ENCODE measurements at places on chromosomes 2 and 18.

DNA sequence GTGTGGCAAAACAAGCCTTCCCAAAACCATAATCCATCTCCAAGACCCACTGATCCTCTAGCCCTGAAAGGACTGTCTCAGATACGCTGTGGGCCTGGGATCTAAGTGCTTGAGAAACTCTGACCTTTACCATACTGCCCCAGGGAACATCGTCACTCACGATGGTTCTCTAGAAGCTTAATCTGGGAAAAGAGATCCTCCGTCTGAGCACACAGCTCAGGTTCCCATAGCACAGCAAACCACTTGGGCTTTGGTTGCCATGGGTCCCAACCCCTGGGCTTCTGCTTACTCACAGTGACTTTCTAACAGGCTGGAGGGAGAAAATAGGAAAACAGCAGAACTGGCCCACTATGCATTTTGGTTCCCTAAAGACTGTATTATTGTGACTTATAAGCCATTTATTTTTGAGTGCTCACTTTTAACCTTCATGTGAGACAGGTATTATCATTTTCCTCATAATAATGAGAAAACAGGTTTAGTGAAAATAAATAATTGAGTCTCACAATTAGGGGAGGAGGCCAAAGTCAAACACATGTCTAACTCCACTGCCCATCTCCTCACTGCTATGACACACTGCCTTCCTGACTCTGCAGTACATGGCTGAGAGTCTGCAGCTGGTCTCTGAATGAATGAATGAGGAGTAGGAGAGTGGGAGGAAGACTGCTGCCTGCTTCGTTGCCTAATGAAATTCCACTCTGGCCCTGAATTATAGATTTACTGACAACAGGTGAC is 46.7 kb downstream of the REEP1 start:
- no peak for DNase-seq

DNA sequence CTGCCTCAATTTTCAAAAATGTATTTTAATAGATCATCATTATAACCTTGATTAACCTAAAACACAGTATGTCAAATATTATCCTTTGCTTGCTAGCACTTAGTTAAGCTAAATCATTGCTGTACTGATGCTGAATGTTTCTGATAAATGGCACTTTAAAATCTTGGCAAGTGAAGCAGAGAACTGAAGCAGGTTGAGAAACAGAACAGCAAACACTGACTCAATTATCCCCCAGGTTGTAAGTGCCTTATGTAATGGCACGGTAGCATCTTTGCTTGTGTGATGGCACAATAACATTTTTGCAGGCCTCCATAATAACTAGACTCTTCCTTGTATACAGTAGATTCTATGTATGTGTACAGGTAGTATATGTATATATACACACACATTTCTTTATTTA is 33.8 kb downstream of the ARHGAP15 start:
- no peak for DNase-seq

- DNase-seq: no peak
Observed at GRCh38 chr2:47422016-47422415, 19.1 kb downstream of the MSH2 start.

DNA sequence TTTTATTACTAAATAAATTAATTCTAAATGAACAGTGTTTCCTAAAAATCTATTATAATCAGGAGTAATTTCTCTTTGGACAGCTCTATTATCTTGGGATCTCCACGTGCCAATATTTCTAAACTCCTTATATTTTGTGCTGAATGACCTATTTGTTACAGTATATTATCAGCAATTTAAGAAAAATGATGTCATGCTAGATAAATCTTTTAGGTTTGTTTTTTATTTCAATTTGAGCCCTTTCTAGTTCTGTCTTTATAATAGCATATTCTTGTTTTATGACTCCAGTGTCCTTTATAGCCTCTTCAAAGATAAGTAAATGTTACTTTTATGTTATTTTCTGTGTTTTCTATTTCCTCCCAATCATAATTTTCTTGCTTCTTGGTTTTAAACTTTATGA is 269.2 kb downstream of the CCDC102B start:
- no peak for DNase-seq

DNA sequence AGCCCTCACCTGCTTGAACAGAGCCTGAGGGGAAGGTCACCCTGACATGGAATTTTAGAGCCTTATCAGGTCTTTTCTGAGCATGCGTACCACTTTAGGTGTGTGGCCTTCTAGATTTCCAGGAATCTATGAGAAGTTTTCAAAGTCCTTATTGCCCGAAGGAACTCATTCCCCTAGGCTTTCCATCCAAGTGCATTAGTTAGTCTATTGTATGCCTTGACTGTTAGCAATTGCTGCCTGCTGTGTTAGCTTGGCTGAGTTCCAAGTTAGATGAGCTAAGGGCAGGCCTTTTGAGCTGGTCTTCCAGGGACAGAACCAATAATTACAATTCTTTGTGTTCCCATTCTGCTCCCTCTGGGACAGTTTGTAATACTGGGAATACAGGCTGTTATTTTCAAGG is 30.8 kb upstream of the PUM2 start:
- DNase-seq: no peak

DNA sequence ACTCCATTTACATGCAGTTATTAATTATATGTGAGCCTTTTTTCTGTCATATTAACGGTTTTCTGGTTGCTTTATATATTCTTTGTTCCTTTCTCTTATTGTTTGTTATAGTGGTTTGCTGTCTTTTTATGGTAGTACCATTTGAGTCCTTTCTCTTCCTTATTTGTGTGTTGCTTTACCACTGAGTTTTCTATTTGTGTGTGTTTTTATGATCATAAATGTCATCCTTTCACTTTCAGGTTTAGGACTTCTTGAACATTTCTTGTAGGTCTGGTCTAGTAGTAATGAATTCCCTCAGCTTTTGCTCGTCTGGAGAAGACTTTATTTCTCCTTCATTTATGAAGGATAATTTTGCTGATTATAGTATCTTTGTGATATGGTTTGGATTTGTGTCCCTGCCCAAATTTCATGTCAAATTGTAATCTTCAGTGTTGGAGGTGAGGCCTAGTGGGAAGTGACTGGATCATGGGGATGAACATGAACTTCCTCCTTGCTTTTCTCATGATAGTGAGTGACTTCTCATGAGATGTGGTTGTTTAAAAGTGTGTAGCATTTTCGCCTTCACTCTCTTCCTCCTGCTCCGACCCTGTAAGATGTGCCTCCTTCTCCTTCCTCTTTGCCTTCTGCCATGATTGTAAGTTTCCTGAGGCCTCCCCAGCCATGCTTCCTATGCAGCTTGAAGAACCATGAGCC is 11.5 kb downstream of the GCC2 start:
- no peak for DNase-seq

DNA sequence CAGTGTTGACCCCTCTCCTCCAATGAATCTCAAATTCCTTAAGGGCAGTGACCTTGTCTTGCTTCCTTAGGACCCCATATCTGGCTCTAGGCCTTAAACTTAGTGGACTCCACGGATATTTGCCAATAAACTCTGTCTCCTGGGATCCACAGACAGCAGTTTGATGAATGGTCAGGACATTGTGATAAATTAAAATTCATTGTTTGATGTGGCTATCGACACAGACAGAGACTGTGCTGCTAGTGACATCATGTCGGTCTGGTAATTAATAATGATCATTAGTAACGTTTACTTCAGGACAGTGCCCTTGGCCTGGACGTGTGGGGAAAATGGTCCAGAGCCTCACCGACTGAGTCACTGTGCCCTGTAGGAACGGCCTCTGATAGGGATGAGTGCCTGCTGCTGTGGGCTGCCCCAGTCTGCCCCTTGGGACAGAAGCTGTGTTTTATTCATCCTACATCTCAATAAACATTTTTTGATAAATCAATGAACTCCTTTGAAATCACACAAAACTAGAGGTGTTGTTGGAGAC is 5.2 kb upstream of the SLC35F6 start:
- DNase-seq: no peak

DNA sequence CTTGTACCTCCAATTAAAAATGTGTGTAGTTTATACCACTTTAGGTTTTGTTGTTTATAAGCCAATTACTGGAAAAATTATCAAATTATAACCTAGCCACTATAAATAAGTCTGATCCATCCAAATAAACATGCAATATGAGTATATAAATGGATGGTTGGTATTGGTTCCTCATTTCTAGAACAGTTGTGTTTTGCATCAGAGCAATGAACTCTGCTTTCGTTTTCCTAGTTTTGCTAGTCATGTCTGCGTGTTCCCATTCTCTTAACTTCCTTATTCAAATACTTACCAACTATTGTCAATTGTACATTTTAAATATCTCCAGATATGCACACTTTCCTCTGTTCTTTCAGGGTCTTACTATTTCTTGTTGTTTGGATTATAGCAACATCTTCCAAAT is 641.7 kb downstream of the NR4A2 start:
- DNase-seq: no peak

DNA sequence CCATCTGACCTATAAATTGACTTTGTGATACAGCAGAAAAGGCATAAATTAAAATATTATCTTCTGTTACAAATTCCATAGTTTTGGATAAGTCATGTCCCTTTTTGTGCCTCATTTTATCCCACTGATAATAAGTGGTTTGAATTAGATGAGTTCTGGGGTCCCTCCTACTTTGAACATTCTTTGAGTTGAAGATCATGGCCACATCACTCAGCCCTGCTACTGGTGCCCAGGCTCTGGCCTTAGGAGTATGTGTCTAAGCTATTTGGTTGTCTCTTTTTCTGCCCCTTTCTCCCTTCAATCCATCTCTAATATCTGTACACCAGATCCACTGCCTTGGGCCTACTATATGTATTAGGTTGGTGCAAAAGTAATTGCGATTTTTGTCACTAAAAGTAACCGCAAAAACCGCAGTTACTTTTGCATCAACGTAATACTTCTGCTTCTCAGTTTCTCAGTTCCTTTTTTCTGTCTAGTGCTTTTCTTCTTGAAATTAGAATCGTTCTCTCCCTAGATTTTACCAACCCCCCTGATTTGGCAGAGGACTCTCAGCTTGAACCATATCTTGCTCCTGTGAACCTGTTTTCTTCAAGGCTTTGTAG is 362.5 kb upstream of the TNP1 start:
- DNase-seq: no peak

DNA sequence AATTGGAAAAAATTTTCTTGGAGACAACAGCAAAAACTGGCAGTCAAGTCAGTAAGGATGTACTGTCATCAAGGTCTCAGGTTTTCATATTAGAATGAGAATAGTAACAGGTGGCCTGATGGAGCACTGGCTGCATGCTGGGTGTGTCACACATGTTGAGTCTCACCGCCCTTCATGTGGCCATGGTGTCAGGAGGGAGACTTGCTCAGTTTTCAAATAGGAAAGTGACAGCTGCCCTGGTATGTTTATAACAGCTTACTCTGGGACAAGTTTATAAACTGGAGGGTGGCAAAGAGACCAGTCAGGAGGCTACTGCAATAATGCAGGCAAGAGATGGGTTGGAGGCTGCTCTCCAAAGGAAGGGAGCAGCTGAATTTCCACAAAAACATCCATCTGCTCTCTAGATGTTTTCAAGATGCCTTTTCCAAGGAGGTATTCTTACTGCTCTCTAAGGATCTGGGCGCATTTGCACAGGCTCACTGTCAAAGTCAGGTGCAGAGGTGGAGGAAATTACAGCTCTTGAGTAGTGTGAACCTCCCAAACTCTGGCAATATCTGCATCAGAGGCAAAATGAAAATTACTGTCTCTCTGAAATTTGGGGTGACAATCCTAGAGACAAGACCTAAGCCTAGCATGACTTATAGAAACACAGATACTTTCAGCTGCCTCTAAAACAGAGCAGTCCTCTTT is 321.9 kb upstream of the RAB12 start:
- DNase-seq: no peak

GRCh38 chr2:68151037-68151436 is 6.7 kb upstream of the PNO1 start:
- DNase-seq: no peak

DNA sequence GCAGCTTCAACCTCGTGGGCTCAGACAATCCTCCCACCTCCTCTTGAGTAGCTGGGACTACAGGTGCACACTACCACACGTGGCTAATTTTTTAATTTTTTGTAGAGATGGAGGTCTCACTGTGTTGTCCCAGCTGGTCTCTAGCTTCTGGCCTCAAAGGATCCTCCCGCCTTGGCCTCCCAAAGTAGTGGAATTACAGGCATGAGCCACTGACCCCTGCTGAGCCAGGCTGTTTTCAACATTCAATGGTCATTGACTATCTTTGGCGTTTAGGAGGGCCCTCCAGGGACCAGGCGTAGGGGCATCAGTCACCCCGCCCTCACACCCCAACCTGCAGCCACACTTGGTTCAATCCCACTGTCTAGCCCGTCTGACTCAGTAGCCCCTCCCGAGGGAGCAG is 5.2 kb downstream of the MZT2B start:
- DNase-seq: no peak

GRCh38 chr2:70979180-70979488 is 704 bp downstream of the ANKRD53 start:
- no peak for DNase-seq

DNA sequence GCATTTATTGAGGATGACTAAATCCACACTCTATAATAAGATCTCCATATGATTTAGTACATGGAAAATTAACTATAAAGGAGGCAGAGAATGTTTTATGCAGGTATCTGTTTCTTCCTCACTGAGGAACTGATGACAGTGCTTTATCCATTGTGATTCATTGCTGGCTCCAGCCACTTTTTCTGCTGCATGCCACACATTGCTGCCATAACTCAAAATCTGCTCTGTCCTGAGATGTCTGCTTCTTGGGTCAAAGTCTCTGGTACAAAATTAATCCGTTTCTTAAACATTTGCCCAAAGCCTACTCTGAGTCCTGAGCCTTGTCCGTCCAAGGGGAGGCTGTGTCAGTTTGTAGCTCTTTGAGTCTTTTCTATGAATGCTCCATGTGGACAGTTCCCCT is 15.5 kb upstream of the ARHGAP28 start:
- no peak for DNase-seq

DNA sequence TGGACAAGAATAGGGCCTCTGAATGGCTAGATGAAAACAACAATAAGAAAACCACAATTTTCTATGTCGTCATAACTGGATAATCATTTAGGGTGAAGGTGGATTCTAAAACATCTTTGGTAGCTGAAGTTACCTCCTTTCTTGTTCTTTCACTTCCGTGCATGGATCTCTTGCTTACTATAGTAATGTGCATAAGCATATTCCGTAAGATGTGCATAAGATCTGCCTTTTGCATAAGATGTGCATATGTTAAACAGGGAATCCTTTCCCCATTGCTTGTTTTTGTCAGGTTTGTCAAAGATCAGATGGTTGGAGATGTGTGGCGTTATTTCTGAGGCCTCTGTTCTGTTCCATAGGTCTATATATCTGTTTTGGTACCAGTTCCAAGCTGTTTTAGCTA is 353.6 kb downstream of the MTX2 start:
- DNase-seq: no peak

DNA sequence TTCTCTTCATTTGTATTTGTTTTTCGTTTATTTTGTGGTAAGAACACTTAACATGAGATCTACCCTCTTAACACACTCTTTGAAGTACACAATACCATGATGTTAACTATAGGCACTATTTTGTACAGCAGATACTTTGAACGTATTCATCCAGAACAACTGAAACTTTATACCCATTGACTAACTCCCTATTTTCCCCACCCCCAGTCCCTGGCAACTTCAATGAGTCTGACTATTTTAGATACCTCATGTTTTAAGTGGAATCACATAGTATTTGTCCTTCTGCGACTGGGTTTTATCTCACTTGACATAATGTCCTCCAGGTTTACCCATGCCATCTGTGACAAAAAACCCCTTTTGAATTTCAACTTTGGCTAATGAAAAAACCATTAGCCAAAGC is 356.3 kb upstream of the CDH20 start:
- no peak for DNase-seq

Data from stimulated activated CD8-positive, alpha-beta memory T cell treated with anti-CD3 and anti-CD28 coated beads, Interleukin-7, amount 100 ng/mL, for 24 hours (primary cell).